Epithelial cell of proximal tubule (primary cell): ENCODE measurements at places on chromosomes 6 and 20. TPM values are rescaled to one million over a fixed set of nuclear protein-coding genes. Genes with fewer than 3 reads are reported as not detected.

TNFAIP3 gene
- total RNA-seq = 10.6 and 13.6 TPM in 2 replicates

TTBK1 gene
- total RNA-seq = under 0.01 and 0.07 TPM in 2 replicates

GRCh38 chr6:45929421-45930361, 86.0 kb downstream of the CLIC5 start:
- no peak for DNase-seq

LINC00237 gene
- total RNA-seq = not detected in 2 replicates

DNA sequence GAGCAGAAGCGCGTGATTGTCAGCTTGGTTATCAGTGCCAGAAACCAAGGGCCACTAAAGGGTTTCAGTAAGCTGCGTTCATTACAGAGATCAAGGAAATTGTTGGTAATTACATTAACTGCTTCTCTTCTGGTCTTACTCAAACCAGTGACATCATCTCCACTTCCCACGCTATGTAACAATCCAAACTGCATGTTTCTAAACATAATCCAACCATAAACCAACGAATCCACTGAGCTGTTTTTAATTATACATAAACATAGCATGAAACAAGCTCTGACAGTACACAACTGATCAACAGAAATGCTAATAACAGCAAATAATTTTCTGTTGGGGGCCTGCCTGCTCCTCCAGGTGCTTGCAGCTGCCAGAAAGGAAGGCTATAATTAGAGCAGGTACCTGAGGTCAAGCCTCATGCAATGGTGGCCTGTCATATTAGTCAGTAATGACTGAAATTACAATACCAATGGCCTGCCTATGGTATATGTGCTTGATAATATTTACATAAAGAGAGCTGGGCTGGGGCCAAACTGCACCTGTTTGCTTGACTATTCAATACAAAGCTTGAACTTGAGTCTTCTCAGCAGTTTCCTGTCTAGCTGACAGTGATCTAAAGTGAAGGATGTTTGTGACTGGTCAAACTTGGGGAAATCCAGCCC, 40.1 kb downstream of the ILRUN start:
- no peak for DNase-seq

- peak; percentile 65 for DNase-seq
Observed at GRCh38 chr20:14288341-14289330, 48.8 kb downstream of the FLRT3 start.

DNA sequence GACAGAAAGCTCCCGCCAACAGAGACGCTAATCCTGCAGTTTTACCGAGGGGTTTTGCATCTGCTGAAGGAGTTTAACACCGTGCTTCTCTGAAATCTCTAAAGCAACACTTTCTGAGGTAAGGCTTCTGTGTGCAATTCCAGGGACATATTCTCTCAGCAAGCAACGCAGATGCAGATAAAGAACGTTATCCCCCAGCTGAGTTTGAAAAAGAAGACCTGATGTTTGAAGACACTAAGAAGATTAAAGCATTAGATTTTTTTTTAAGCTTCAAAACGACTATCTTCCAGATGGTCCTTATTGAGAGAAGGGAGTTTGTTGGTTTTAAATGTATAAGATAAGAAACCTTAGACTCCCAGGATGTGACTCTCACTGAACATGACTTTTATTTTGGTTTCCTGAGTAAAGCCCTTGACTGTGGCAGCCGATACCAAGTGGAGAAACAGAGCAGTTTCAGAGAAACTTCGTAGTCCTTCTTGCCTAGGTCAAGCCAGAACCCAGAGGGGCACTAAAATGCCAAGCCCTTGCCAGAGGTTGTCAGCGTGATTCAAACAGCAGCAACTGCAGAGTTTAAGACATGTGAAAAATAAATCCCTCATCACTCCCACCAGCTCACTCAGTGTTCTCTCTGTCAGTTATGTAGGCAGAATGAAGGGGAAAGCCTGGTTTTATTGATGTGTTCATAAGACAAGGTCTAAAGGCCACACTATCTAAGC, 353.3 kb upstream of the CNR1 start:
- DNase-seq = no peak

DNA sequence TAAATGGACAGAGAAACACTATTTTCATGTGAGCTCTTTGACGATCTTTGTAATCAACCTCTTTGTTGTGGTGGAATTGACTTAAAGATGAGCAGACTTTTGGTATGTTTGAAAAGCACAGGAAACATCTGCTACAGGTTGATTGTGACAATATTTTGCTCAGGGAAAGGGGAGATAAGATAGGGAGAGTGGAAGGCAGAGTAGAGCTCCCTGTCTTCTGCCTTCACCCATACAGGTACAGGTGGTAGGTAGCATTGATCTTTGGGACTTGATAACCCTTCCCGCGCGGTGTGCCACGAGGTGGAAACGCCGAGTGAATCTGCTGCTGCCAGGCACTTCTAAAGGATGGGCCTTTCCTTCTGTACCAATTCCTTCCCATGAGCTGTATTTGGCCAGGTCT, 183.6 kb downstream of the UTRN start:
- no peak for DNase-seq

DNA sequence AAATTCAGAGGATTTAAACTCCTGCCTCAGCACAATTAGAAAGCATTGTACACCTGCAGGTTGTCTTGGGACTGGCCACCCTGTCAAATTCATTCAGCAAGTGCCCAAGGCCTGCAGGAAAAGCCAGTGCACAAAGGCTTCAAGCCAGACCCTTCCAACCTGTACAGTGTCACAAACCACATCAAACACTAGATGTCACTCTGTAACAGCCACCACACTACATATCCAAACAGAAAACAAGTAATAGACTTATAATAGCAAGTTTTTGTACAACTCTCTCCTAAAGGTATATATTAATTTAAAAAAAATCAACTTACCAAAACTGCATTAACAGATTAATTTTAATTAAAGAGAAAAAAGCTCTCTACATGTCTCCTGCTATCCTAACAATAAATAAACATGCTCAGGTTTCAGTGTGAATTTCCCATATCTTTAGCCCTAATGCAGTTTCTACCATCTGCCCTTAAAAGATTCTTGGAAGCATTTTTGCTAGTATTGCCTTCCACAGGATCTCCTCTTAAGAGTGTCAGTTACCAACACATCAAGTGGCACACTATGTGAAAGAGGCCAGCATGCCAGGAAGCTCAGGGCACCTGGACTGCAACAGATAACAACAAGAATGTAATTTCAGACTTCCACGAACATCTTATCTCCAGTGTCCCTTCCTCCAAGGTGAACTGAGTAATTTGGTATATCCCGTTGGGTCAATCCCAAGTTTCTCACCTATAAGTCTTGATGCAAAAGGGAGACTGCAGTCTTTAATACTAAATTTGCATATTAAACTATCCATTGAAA, 47.5 kb downstream of the RALGAPA2 start:
- DNase-seq = peak; percentile 10

CNR1 gene
- 1.8 and 4.2 TPM in 2 replicates for total RNA-seq

DNA sequence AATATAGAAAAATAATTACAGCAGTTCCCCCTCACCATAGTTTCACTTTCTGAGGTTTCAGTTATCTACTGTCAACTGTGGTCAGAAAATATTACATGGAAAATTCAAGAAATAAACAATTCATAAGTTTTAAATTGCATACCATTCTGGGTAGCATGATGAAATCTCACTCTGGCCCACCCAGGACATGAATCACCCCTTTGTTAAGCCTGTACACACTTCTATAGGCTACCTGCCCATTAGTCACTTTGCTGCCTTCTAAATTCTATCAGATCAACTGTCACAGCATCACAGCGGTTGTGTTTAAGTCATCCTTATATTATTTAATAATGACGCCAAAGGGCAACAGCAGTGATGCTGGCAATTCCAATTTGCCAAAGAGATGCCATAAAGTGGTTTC, 140.3 kb upstream of the RUNX2 start:
- no peak for DNase-seq

NDRG3 gene
- total RNA-seq = 16.7 and 17.3 TPM in 2 replicates

ECI2 gene
- 88.3 and 120 TPM in 2 replicates for total RNA-seq

DNA sequence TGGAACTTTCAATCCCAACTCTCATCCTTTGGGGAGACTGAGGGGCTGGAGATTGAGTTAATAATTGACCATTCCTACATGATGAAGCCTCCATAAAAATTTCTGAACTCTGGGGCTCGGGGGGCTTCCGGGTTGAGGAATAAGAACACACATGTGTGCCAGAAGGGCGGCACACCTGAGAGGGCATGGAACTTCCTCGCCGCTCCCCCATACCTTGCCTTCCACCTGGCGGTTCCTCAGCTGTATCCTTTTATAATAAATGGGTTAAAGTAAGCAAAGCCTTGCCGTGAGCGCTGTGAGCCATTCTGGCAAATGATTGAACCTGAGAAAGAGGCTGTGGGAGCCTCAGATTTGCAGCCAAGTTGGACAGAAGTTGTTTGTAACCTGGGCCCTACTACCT, 164.8 kb downstream of the LY86 start:
- DNase-seq = no peak

WFDC2 gene
- 14.7 and 53.3 TPM in 2 replicates for total RNA-seq

DNA sequence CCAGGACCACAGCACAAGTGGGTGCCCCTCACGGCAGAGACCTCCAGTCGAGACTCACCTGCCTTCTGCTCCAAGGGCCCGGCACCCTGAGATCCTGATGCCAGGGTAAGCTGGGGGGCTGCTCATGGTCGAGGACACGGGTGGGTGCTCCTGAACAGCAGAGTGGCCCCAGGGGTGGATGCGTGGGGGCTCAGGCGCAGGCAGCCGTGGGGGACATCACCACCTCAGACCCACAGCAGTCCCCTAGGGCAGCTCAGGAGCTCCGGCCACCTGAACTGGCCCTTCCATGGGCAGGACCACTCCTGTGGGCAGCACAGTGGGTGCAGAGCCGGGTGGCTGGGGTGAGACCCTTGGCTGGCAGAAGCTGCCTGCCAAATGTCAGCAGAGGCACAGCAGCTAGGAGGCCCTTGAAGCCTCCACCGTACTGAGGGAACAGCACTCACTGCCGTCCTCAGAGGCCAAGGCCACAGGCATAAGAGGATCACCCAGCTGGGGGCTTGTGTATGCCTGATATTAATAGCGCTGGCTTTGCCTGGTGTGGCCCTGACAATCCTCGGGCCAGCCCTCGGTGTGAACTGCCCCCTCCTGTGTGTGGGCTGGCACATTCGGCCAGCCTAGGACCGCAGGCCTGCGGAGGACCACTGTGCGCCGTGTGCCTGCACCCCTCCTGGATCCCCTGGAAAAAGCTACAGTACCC, 5.4 kb downstream of the UCKL1 start:
- DNase-seq = no peak

DNA sequence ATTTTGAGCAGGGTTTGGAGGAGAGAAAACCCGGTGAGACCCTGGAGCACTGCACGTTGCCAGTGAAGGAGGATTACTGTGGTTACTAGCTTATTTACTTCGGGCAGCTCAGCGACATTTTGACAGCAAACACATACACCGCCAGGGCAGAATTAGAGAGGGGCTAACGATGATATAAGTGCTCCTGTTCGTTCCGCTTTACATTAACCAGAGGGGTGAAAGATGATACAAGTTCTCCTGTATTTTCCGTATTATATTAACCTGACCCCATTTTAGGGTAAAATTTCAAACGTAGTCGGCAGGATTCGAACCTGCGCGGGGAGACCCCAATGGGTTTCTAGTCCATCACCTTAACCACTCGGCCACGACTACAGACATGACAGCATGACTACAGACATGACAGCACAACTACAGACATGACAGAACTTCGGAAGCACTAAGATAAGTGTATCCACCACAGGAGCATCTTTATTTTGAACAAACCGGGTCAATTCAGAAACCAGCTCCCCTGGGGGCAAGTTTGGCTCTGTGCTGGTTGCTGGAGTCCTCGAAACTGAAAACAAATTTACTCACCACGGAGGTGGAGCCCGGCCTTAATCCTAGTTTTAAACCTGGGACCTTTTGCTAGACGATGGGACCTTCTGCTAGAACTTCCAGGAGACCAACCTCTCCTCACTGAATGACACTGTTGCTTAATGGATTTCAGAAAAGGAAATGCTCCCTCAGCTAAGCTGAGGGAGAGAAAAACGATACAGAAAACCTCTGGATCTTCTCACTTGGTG, 80.4 kb upstream of the ZNF184 start:
- DNase-seq = no peak

POPDC3 gene
- total RNA-seq = 1.2 and 6.6 TPM in 2 replicates

HLA-DQB2 gene
- total RNA-seq = not detected in 2 replicates

WFDC10B gene
- not detected in 2 replicates for total RNA-seq
